ENCODE measurements at places on chromosomes 1 and 21. TPM values are rescaled to one million over a fixed set of nuclear protein-coding genes. Genes with fewer than 3 reads are reported as not detected.
A peak's percentile ranks its signal among the peaks of the same experiment; 100 is the strongest.

DNA sequence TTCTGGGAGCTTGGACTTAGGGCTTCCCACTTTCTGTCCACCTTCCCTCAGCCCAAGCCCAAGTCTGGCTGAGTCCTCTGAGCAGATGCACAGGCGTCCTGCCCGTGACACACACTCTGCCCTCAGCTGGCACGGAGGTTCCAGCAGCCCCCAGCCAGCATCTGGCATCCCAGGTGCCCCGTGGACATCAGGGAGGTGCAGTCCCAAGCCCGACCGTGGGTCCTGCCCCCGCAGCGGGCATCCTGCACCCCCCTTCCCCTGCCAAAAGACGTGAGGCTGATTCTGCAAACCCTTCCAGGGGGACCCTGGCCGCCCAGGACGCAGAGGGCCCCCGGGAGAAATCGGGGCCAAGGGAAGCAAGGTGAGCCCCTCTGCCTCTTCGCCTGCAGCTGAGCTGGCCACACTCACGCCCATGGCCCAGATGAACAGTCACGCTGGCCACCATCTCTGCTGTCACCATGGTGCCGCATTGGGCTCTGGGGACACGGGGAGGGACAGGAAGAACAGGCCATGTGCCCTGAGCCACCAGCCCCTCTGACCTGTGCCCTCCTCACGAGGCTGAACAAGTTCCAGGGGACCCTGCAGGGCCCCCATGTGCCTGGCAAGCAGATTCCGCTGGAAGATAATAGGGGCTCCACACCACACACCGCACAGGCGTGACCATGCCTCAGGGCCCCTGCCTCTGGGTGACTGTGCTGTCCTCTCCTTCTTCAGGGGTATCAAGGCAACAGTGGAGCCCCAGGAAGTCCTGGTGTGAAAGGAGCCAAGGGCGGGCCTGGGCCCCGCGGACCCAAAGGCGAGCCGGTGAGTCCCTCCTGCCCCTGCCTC is 20.6 kb downstream of the COL6A2 start:
- DNase-seq: peak; percentile 22

AMY2B gene
- total RNA-seq: 0.90 TPM

GRCh38 chr1:3687504-3687903 is 35.2 kb downstream of the TP73 start:
- DNase-seq: peak; percentile 82

DNA sequence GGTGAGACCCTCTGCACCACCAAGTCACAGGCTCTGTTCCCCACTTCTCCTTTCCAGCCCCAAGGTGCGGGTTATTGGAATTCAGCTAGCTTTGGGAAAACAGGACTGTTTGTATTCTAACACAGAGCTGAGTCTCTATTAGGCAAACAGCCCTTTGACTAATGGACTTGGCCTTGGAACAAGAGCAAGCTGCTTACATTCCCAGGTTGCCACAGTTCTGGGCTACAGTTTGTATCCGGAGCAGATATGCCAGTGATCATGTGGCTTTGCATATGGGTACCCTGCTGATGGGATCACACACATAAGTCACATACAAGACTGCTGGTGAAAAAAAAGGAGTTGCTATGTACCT is 110.5 kb upstream of the COA6 start:
- no peak for DNase-seq

E2F2 gene
- 5.1 TPM for total RNA-seq

- no peak for DNase-seq
Measured at GRCh38 chr1:8902765-8903164, 24.3 kb upstream of the ENO1 start.

- DNase-seq: peak; percentile 82
Measured at GRCh38 chr1:16187748-16188401, 24.6 kb downstream of the ARHGEF19 start.

DNA sequence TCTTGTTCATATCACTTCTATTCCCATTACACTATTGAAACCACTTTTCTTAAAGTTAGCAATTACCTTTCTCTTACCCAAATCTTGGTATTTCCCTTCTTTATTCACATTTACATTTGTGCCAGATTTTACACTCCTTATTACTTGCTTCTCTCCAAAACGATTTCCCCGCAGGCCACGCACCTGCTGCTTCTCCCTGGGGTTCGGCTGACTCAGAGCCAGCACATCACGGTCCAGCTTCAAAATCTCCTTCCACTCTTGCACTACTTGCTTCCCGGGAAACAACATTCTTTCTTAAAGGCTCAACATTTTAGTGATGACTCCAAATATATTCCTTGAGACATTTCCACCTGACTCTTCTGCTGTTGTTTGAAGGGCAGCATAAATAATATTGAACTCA is 20.7 kb downstream of the LHX9 start:
- no peak for DNase-seq

LMX1A gene
- not detected for total RNA-seq

GRCh38 chr1:80003250-80003649 is 996.7 kb upstream of the ADGRL4 start:
- DNase-seq: no peak

DNA sequence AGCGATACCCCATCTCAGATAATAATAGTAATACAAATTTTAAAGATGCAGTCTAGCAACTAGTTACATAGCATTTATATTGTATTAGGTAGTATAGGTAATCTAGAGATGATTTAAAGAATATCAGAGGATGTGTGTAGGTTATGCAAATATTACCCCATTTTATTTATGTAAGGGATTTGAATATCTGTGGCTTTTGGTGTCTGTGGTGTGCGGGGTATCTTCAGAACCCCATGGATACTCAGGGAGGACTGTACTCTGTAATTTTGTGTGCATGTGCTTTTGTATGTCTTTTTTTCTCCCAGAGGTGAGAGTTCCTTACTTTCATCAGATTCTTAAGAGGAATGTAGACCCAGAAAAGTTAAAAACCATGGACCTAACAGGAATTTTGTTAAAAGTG is 12.8 kb downstream of the RNF2 start:
- DNase-seq: no peak

CIART gene
- 15.6 TPM for total RNA-seq
